ENCODE measurements at places on chromosomes 6 and 20. TPM values are rescaled to one million over a fixed set of nuclear protein-coding genes. Genes with fewer than 3 reads are reported as not detected.

DNA sequence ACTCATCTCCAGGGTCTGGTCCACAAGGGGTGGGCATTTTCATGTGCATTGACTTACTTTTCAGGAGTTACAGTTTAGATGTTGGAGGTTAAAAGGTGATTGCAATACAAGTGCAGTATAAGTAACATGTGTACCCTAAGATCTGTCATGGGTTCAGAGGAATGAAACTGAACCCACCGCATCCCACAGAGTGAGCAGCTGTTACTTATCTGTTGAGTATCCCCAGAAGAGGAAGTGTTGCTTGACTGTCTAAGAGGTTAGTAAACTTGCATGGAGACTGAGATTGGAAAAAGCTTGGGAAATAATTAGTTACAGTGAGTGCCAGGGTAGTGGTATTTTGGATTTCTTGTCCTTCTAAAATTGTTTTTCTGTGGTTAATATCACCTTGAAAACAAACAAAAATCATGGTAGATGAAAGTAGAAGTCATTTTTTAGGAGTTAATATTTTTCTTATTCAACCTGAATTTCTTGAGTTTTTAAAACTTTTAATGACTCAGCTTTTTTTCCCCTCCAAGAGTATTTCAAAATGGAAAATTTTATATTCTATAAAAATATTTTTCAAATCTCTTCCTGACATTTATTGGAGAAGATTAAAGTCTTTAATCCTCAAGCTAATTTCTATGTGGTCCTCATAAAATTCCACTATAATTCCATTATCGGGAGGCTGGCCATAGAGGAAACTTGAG lies 306.1 kb downstream of the ZNF217 start:
- DNase-seq = no peak

GRCh38 chr6:8057263-8057662 lies 6.9 kb downstream of the BLOC1S5 start:
- DNase-seq = no peak

DNA sequence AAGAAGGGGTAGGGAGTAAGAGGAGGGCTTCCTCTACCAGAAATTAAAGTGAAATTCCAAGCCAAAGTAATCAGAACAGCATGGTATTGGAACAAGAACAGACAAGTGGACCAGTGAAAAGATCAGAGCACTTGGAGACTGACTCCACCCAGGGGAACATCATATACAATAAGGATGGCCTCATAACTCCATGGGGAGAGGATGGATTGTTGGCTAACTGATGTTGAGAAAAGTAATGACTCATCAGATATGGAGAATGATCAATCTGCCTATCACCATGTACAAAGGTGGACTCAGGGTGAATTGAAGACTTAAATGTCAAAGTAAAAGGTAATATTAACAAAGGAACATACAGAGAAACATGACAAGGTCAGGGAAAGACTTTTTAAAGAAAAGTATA lies 12.8 kb downstream of the SLC22A3 start:
- DNase-seq = no peak

GRCh38 chr6:119476554-119476953 lies 127.0 kb upstream of the MAN1A1 start:
- DNase-seq = no peak

DNA sequence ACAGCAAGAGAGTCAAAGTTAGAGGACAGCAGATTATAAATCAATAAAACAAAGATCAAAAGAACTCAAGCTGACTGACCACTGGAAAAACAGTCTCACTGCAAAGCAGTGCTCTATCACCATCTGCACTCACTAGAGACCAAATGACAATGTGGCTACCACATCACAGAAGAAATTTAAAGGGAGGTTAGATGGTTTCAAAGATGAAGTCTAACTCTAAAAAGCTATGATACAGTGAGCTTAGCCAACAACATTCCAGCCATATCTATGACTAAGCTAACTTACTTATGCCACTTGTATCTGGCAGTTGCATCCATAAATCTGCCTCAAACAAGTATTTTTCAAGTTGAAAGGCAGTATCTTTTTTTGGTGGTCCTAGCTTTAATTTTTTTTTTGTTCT lies 68.6 kb downstream of the ARHGAP18 start:
- DNase-seq = no peak

DNA sequence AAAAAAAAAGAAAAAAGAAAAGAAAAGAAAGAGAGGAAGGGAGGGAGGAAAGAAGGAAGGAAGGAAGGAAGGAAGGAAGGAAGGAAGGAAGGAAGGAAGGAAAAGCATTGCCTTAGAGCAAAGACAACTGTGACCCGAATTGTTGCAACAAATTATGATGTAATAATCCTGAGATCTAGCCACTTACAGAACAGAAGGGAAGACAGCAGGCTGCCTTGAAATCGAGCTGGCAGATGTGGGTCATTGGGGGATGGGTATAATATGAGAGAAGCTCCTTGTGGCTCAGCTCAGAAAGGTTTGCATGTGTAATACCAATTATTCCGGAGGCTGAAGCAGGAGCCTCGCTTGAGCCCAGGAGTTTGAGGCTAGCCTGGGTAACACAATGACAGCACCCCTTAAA lies 208.1 kb upstream of the PROKR2 start:
- no peak for DNase-seq

- no peak for DNase-seq
These were observed 23.3 kb downstream of the MICA start for GRCh38 chr6:31426395-31427354.

PLA2G7 gene
- 10.6 TPM for total RNA-seq

DNPH1 gene
- total RNA-seq = 114 TPM

CALHM5 gene
- 0.05 TPM for total RNA-seq
